T-helper 22 cell (primary cell): ENCODE measurements at places on chromosomes 6 and 20.

DNA sequence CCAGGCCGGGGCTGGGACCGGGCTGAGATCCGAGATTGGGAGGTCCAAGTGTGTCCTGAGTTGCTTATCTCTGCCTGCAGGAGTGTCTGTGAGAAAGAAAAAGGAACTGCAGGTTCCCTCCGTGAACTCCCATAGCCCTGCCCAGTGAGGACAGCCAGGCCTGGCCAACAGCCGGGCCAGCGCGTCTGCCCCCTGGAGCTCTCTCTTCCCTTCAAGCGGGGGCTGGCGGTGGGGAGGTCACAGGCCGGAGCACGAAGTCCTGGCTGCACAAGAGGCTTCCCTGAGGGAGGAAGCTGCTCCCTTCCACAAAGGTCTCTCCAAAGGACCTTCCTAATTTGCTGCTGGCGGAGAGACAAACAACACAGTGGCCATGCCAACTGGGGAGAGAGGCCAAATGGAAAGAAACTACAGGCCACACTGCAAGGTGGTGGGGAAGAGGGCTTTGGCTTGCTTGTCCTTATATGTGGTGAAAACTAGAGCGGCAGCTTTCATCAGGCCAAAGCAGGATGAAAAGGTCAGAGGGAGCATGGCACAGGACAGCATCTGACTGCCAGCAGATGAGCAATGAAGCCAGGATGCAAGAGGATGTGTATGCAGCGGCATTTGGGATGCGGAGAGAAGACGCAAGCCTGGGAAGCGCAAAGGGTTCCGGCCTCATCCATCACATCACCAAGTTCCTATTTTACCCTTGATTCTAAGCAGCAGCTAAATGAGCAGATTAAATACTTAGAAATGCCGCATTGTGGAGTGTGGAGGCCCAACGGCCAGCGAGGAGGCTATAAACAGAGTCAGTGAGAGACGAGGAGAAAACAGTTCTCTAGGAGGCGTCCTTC is 260.0 kb downstream of the ERMARD start:
- no peak for DNase-seq

DNA sequence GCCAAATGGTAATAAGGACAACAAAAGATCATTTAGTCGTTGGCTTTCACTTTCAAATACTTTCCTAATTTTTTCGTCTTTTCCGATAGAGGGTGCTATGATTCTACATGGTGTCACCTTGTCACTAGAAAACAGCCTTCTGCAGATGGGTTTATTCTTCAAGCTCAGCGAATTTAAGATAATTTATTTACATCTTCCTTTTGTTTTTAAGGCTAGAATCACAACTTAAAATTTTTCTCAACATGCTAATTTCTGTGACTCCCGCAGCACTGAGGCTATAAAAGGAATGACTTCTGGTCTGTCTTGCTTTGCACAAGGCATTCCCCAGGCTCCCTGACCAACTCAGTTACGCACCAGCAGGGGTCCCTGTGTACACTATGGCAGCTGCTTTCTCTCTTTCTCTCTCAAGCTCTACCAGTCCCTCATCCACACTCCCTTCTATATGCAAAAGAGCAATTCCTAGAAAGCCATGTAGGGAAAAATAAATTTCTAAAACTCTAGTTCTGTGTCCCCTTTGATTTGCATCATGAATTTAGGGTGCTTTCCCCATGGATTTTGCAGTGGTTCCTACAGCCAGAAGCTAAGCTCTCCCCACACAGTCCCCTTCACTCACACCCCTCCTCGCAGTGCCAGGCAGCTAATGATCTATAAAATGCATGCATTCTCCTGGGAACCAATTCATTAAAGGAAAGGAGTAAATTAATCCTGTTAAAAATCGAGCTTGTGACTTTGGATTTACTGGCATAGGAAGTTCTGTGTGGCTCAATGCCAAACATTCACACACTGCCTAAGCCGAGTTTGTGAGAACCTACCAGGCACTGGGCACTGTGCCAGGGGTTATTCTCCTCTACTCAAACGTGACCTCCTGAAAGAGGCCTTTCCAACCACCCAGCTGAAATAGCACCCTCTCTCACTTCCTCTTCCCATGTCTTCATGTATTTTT is 74.5 kb downstream of the DCDC2 start:
- no peak for DNase-seq

- no peak for DNase-seq
Measured at GRCh38 chr6:25026723-25027122, 91.0 kb upstream of the RIPOR2 start.

- DNase-seq, result no peak
Measured at GRCh38 chr6:161094955-161095354, 103.4 kb downstream of the MAP3K4 start.

DNA sequence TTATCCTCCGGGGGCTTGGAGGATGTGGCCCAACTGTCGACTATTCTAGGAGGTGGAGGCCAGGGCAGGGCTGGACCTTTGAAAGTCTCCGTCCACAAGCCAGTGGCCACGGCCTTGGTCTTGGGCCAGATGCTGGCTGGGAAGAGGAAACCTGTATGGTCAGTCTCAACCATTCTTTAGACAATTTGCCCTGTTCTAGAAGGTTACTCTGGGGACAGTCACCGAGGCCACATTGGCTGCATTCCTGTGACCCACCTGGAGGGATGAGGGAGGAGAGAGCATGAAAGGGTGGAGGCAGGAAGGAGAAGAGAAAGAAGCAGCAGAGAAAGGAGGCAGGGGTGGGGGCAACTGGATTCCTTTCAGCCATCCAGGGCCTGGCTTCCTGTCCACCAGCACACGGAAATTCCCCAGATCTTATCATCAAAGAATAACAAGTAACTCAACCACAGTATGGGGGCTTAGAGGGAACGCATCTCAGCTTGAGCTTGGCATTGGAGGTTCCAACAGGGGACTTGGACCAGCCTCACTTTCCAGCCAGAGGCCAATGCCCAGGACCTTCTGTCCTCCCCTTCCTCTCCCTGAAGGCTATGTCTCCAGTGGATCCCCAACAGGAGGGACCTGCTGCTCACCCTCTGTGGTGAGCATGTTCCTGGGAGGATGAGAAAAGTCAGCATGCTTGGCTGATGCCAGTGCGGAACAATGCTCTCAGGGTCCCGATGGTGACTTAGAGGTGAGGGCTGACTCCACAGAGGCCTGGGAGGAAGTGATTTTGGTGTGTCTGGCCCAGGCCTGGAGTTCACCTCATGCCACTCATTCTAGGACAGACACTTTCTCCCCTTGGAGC is 30.4 kb downstream of the TGM2 start:
- no peak for DNase-seq

DNA sequence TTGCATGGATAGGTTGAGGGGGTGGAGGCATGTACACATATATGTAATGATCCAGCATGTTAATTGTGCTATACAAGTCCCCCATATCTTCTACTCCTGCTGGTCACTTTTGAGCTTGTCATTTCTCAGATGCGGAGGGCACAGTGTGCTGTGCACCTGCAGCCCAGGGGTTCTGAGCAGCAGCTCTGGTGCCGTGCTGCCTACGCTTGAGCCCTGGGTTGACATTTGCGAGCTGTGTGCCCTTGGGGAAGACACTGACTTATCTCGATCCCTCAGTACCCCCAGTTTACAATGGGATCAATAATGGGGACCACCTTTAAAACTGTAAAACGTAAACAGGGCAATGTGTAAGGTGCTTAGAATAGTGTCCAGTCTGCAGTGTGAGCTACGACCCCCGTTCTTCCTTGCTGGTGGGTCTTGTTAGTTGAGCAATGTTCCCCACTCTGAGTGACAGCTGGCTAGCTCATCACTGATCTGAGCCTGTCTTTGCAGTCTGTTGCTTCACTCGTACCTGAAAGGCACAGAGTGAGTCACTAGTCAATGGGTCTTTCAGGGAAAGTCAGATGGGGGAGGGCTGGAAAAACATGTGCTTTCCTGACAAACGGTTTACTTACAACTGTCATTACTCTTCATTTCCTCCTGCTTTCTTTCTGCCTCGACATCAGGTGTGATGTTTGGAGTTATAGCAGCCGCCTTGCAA is 91.7 kb downstream of the SLC2A10 start:
- no peak for DNase-seq

DNA sequence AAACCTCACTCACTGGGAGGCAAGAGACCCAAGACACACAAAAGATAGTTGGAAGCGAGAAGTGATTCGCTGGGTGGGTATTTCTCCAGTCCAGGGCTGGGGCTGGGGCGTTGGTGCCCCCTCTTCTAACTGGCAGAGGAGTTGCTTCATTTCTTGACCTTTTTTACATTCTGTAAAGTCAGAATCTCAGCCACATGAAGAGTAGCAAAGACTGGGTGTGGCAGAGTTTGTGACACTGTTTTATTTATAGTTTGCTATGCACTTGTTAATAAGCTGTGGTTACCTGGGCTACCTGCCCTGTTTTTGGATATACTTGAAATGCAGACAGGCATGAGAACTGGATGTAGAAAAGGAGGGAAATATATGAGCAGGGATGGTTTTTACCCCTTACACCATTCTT is 42.3 kb downstream of the IL20RA start:
- no peak for DNase-seq

GRCh38 chr6:111939902-111940301 is 66.7 kb upstream of the FYN start:
- DNase-seq, result no peak

DNA sequence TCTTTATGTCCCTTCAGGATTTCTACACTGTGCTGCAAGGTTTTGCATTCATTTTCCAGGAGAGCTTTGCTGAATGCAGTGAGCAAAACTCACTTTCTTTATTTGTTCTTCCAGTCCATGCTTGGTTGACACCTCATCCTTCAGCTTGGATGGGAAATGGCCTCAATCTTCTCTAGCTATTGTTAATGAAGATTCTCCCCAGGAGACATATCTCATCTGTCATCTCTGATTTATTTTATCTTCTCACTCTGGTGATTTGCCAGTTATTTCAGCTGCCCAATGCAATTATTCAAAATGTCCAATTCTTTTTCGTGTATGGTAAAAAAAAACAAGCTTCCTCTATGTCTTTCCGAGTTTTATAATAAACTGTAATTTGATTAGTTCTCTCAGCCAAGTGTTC is 77.9 kb upstream of the PAK5 start:
- no peak for DNase-seq
